NCI-H1436 treated with DMSO at 0.1 percent for 48 hours (cell line): ENCODE measurements at places on chromosomes 3 and 15.

GRCh38 chr3:128274837-128275236 is 121.6 kb downstream of the EEFSEC start:
- no peak for DNase-seq

DNA sequence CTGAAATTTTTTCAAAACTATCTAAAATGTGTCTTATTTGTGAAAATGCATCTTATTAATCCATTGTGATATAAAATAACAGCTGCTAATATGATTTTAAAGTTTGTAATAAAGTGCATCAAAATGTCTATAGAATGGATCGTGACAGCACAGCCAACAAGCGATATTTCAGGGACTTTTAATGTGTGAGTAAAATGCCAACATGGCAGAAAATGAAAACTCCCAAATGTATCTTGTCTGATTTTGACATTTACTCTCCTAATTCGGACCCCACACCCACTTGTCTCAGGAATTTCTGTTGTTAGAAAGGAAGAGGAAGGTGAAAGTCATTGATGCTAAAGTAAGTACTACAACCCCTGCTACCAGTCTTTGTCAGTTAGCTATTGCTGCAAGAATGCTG is 273.9 kb downstream of the SATB1 start:
- no peak for DNase-seq

- no peak for DNase-seq
Measured at GRCh38 chr15:101841656-101842055, 29.7 kb downstream of the OR4F15 start.

DNA sequence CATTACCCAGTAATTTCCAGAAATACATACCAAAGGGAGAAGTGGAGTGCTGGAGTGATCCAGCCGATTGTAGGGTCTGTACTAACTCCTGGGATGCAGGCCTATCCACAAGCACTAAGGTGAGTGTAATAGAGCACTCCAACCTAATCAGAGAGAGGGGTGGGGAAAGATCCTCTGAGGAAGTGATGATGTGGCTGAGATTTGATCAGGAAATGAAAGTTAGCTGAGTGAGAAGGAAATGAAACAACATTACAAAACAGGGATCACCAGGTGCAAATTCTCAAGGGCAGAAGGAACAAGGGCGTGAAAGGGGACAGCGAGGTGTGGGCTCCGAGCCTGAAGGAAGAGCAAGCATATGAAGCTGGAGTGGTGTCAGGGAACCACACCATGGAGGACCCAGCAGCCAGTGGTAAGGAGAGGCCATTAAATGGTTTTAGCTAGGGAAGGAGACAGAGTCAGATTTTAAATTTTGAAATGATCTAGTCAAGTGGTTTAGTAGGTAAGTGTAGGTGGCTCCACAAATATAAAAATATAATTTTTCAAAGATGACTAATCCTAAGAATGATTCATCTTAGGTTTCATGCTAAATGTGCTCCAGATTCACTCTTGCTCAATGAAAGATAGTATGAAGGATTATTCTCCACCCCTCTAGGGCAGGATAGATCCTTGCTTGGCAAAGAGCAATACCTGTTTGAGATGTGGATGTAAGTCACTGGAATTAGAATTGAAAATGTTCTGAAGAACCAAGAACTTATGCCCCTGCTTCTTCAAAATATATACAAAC is 348.7 kb downstream of the TBL1XR1 start:
- no peak for DNase-seq

DNA sequence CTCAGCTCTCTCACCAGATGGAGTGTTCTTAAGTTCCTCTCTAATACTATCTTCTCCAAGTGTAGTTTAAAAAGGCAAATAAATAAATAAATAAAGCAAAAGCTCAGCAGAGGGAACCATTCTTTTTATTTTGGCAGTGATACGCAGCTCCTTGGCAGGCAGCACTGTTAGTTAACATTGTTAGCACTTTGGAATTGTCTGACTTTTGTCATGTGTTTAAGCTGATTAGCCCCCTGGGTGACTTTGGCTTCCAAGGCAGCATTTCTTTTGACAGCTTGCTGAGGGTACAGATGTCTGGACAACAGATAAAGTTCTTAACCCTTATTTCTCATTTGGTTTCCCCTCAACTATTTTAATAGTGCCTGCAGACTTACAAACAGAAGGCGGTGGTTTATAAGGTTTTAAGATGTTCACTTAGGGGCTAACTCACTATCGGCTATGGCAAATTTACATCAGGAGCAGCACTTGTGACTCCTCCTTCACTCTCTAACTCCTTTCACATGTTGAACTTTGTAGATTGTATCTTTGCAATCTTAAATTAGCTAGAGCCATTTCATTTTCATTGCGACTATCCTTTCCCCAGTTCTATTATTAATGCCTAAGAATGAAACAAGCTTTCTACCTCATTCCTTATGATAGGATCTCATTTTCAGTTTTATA is 213.4 kb downstream of the ZBBX start:
- DNase-seq = no peak
